ENCODE measurements at places on chromosomes 16 and 17.

DNA sequence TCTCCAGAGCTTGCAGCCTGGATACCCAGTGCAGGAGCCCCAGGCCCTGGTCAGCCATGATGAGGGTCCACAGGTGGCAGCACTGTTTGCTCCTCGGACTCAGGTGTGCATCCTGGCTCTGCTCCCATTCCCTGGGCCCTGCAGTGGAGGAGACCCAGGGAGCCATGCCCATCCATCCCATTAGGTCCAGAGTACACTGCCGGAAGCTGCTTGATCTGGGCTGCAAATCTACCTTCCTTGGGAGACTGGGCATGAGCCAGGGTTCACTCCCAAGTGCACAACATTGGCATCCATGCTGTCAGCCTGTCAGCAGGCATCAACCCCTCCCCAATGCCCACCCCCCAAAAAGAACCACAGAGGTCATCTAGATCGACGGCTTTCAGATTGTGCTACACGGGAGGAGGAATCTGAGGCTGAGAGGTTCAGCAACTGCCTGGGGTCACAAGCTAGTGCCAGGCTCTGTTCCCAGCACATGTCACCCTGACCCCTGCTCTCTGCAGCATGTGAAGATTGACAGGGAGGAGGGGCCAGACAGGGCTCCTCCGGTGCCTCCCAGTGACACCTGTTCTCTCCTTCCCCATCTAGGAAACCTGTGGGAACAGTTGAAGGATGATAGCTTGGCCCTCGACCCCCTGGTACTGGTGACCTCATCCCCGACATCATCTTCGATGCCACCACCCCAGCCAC, 15.7 kb downstream of the UNC119 start:
- no peak for DNase-seq

DNA sequence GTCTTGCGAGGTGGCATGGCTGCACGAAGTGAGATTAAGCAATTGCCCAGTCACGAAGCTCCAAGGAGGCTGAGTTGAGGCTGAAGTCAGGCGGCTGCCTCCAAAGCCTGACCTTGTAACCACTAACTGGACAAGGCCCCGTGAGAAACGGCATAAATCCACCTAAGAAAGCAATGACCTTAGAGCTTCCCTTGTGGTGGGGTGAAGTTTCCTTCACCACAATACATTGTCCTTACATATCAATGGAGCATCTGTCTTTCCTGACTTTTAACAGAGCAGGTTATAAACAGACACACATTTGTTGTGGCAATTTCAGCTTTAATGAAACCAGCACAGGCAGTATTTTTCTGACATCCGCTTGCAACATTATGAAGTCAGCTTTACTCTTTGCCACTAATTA, 2.5 kb upstream of the MED9 start:
- no peak for DNase-seq

DNA sequence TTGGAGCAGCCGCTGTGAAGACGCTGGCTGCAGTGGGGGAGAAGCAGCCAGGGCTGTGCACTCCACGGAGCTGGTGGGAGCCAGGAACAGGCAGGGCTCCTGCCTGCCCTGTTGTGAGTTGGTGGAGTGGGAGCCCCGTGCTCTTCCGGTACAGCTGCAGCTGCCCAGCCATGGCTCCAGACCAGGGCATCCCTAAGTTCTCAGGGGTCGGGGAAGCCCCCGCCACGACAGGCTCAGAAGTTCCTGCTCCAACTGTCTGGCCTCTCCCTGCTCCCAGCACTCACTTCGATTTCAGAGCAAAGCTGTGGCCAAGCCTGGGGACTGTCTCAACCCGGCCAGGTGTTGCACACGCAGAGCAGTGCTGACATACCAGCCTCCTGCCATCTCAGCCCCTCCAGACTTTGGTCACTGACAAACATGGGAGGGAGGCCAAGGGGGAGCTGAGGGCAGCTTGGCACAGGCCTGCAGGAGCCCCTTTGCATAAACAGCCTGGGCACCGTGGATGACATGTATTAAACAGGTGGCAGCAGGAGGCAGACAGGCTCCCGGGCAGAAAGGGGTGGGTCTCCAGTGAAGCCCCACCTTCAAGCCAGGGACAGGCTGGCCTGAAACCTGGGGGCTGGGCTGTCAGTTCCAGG, 13.9 kb upstream of the KDM8 start:
- DNase-seq, result no peak

GRCh38 chr17:77497578-77497934, 356.8 kb downstream of the SEC14L1 start:
- DNase-seq, result no peak

DNA sequence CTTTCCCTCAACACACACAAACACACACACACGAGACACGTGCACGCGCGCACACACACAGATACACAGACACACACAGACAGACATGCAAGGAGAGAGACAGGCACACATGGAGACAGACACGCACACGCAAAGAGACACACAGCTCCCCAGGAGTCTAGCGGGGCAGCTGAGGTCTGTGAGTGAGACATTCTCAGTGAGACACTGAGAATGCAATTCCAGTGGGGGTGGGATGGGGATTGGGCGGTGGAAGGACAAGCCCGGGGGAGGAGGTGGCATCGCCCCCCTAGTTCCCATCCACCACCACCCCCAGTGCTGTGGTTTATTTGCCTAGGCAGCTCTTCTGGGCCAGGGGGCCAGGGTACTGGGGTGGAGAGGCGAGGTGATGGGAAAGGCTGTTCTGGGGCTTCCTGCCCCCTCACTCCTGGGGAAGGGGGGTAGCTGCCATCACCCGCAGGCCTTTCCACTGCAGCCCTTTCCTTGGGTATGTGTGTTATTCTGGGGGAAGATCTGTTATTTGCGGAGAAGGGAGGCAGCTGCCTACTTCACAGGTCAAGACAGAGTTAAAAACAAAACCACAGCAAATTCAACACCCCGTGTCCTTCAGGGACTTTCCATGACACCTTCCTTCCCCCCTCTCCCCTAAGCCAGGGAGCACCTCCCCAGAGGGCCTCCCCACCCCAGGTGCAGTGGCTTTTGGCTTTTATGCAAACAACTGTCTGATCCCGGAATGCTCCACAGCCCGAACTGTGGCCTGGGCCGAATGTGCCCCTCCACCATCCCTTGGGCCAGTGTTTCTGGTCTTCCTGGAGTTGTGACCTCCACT, 18.0 kb downstream of the GRB7 start:
- DNase-seq, result no peak

DNA sequence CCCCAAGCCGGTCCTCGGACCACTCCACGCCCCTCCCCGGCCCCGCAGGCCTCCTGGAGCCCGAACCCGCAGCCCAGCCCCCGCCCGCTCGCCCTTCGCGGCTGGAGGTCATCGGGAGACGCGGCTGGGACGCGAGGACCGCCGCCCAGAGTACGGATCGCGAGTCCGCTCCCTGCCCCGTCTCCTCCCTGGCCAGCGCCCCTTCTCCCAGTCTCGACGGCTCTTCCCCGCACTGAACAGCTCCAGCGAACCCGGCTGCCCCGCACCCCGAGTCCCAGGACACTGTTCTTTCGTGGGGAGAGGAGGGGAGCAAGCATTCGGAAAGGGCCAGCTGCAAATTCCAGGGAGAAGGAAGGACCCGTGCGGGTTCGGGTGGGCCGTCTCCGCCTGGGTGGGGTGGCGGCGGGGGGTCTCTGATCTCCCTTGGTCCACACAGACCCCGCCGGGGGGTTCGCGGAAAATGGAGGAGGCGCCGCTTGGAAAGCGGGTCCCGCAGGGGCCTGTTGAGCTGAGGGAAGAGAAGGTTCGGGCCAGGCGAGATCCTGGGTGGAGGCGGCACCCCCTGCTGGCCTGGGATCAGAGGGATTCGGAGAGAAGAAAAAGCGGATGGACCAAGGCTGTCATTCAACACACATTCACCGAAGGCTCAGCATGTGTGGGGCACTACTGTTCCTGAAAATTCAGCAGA, 632 bp upstream of the RTN4RL1 start:
- DNase-seq, result no peak

DNA sequence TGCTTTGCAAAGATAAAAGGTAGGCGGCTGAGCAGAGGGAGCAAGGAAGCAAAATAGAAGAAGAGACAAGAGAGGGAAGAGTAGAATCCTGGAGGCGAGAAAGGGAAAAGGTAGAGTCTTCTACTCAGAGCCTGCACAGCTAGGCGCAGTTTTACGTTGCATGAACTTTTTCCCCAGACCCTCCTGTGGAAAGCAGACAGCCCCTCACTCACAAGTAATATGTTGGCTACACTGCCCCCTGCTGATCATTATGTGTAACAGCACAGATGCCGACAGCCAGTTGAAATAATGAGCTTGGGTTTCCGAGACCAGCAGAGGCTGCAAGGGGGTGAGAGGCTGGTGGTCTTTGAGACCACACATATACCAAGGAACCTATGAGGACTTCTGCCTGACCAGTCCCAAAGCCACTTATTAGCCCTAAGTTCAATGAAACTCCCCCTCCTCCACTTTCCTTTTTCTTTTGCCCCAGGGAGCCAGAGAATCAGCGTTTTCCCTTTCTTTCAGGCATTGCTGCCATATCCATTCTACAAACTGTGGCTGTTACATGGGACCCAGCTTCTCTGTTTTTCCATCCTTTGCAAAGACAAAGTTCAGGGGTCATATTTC, 22.5 kb upstream of the CMTR2 start:
- no peak for DNase-seq

DNA sequence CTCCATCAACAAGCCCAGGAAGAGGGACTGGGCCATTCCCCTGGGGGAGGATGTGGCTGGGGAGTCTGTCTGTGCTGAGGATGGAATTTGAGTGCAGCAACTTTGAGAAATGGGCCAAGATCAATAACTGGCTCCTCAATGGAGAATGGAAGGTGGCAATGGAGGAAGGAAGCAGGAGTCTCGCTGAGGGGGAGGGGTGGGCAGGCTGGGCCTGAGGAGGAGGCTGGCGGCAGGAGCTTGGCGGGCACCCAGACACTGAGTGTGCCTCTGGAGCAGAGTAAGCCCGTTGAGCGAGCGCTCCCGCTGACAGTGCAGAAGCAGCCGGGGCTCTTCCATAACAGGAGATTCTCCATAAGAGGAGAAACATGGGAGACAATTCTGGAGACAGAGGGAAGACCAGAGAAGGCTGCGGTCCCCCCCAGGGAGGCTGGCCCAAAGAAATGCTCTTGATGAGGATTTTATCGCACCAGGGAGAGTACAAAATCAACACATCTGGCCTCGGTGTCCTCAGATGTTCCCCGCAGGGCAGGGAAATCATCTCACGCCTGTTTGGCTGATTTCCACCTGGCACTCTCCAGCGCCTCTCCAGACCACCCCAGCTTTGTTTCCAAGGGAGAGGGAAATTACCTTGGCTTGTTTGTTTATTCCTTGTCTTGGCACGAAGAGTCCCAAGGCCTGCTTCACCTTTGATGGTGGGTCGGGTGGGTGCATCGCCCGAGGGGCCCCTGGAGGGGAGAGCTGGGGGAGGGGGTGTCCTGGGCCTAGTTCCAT, 2.8 kb upstream of the MMP15 start:
- no peak for DNase-seq

- no peak for DNase-seq
Observed at GRCh38 chr17:76398523-76399174, 14.2 kb downstream of the SPHK1 start.

- DNase-seq, result no peak
Observed at GRCh38 chr16:84194018-84194417, 3.1 kb downstream of the ADAD2 start.

DNA sequence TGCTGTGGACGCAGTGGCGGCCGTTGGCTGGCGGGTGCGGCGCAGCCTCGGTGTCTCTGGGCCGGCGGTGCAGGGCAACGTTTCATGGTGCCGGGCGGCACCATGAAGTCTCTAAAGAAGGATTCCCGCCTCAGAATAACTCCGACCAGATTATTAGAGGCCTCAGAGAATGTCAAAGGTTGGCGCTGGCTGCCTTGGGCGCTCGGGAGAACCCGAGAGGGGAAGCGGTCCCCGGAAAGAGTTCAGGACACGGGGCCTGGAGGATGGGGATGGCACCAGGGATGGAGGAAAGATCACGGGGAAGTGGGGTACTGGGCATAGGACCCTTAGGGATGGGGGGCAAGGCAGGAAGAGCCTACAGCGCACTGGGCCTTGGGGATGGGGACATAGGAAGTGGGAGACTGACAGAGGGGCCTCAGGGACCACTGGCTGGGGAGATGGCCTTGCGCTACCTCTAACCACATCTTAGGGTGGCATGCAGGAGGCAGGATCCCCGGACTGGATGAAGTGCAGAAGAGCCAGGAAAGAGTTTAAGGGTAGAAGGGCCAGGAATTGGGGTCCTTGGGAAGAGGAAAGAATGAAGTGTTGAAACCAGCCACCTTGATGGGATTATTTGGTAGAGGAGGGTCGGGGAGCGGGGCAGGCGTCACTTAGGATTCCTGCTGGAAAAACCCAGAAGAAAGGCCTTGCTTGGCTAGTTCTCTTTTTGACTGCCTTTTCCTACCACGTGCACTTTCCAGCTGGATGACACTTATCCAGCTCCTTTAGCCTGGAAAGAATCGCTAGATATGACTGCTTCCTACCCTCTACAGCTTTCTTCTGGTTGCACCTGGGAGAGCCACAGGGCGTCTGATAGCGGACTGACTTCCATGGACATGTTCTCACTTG, 578 bp downstream of the MYCBPAP start:
- no peak for DNase-seq

GRCh38 chr17:49997301-49997650, 2.3 kb upstream of the DLX3 start:
- DNase-seq, result no peak

DNA sequence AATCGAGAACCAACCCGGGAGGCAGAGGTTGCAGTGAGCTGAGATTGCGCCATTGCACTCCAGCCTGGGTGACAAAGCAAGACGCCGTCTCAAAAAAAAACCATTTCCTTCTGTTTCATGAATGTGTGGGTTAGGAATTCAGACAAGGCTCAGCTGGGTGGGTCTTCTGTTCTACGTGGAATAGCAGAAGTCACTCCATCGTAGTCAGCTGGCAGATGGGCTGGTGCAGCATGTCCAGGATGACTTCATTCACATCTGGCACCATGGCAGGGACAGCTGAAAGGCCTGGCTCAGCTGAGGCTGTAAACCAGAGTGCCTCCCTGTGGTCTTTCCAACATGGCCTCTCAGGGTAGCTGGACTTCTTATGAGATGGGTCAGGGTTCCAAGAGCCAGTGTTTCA, 89.0 kb downstream of the C17orf67 start:
- DNase-seq, result no peak

DNA sequence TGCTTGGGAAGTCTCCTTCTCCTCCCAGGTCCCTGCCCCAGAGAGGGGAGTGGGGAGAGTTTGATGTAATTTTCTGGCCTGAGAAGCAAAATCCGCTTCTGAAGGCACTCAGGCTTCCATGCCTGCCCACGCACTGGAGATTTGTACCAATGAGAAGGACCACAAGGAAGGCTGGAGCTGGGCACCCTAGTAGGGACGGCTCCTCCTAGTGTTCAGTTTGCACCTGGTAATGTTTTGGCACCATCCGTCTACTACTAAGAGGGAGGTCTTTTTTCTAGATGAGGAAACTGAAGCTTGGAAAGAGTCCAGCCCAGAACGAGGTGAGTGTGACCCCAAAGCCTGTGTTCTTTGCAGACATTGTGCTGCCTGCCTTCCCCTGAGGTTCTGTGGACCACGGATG, 83.6 kb upstream of the NLRP1 start:
- DNase-seq, result no peak

GRCh38 chr17:5788266-5788900, 204.1 kb upstream of the NLRP1 start:
- DNase-seq, result no peak

Data from NCI-H1048 (cell line).